ENCODE measurements at places on chromosomes 6 and 20.

DNA sequence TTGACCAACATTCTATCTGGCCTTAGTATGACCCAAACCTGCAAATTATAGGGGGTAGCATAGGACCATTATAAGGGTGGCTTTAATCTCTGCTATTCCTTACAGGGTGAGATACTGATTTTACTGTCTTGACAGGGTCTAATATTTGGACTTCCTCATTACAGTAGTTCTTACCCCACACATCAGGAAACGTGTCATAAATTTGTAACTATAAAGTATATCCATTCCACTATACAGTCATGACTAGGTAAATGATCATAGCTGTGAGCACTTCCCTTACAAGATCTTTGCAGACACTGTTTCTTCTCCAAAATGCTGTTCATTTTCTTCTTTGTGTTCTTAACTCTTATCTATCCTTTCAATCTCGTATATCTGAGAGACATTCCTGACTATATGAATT, 518.7 kb upstream of the RNF217 start:
- DNase-seq: no peak

GRCh38 chr20:11496380-11496779, 421.3 kb upstream of the BTBD3 start:
- DNase-seq: no peak

GRCh38 chr20:2754424-2754823, 46.0 kb downstream of the CPXM1 start:
- DNase-seq: no peak

- DNase-seq: no peak
Measured at GRCh38 chr6:79466207-79466834, 70.9 kb downstream of the LCA5 start.

GRCh38 chr20:52500157-52500556, 308.6 kb upstream of the ZFP64 start:
- no peak for DNase-seq

DNA sequence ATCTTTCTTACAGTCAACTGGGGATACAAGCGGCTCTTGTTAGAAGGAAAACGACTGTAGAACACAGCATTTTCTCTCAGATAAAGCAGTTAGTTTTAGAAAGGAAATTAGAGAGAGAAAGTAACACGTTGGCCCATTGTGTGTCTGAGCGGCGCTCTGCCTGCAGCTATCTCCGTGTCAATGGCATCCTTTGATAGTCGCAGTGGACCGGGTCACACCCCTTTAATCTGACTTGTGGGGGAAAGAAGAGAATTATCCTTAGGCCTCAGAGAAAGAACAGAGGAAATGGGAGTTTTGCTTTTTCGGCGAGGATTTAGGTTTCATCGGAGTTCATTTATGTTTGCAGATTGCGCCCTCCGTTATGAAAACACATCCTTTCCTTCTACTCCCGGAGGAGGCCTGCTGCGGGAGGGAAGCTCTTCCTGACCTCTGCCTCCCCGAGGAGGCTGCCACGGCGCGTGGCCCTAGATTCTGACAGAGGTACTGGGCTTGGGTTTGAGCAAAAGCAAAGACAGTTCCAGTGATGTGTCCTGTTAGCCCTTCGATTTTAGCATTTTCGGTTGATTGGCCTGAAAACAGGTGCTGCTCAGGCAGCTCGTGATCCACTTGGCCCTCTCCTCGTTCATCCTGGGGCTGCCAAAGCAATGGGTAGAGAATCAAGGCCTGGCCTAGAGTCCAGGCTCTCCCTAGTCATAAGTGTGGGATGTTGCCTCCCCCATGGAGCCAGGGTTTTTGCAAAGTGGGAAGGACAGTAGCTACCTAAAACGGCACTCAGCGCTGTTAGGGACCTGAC, 74.9 kb downstream of the ZDHHC14 start:
- DNase-seq: no peak

DNA sequence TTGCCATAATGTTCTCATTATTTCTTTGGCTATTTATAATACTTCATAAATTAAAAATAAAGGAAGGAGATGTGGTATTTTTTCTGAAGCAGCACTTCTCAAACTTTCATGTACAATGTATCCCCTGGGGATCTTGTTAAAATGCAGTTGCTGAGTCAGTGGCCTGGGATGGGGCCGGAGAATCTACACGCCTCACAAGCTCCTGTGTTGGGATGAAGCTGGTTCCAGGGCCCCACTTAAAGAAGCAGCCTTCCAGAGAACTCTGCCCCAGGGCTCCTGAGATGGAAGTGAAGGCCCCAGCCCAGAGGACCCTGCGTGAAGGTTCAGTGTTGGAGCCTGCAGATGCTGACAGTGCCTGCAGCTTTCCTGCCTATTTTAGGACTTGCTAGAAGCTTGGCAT, 40.1 kb upstream of the SLC23A2 start:
- DNase-seq: no peak

DNA sequence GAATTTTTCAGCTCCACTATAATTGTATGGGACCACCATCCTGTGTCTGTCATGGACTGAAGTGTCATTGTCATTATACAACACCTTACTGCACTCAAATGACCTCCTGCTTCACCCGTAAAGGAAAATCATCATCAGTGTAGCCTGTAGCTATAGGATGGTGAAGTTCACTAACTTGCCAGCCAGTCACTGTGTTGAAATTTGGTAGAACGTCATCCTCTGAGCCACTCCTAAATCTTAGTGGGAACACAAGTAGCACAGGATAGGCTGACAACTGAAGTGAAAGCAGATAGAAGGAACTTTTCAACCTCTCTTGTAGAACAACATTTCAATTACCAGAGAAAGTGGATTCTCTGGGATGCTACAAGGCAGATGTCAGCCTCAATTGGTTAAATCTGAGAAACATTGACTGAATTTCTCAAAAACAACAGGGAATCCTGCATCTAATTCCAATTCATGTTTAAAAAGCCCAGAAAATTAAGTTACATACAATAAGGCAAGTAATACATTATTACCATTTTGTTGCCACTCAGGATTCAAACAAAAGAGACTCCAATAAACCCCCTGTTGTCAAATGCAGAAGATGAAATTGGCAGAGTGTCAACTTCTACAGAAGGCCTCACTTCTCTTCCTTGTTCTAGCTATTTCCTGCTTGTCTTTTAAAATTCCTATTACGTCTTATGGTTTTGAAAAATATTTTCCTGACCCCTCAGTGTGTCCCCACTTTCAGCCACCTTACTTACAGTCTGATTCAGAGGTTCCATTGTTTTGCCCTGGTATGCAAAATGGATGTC, 647.9 kb upstream of the AGPAT4 start:
- no peak for DNase-seq

GRCh38 chr6:110573136-110573535, 96.7 kb upstream of the SLC22A16 start:
- no peak for DNase-seq

Data from renal cortex interstitium (tissue), 15 donors.